ENCODE measurements at places on chromosomes 1 and 21. TPM values are rescaled to one million over a fixed set of nuclear protein-coding genes. Genes with fewer than 3 reads are reported as not detected.

The MARK1 gene
- total RNA-seq: 13.6 TPM

The COL24A1 gene
- 2.1 TPM for total RNA-seq

GRCh38 chr1:17167041-17167785 lies 37.7 kb upstream of the PADI1 start:
- DNase-seq: peak; percentile 41
- no peak overlapping the region for H3K27ac ChIP-seq
- H3K36me3 ChIP-seq: no peaks in the 10 kb centered on the region
- H3K4me3 ChIP-seq: no peak overlapping the region
- H3K4me1 ChIP-seq: no peaks in the 10 kb centered on the region

- peaks cover 5% of the 10 kb centered on the region for H3K27me3 ChIP-seq
- H3K4me3 ChIP-seq: no peak overlapping the region
- no peaks in the 10 kb centered on the region for H3K4me1 ChIP-seq
- H3K36me3 ChIP-seq: no peaks in the 10 kb centered on the region
Measured at GRCh38 chr1:228197555-228198147, 10.2 kb upstream of the OBSCN start.

DNA sequence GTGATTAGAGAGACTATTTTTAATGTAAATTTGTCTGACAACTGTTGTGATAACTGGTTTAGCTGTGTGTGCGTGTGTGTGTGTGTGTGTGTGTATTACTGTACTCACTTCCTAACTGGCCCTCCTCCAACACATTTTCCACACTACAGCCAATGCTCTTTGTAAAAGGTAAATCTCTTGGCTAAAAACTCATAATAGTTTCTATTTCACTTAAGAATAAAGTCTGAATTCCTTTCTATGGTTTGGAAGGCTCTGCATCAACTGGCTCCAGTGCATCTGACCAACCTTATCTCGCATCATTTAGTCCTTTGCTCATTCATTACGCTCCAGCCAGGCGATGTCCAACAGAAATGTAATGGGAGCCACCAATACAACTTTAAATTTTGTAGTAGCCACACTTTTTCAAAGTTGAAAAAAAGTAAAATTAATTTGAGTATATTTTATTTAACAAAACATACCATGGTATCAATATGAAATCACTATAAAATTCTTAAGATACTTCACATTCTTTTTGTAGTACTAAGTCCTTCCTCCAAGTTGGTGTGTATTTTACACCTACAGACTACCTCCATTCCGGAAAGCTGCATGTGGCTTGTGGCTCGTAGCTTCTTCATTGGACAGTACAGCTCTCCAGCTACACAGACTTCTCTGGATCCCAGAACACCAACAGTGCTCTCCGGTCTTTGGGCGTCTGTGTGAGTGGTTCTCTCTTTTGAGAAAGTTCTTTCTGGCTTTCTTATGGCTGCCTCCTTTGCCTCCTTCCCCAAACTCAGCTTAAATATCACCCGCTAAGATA lies 68.9 kb downstream of the NRIP1 start:
- no peaks in the 10 kb centered on the region for H3K27me3 ChIP-seq
- H3K36me3 ChIP-seq: no peaks in the 10 kb centered on the region
- H3K4me3 ChIP-seq: no peak overlapping the region
- peaks cover 10% of the 10 kb centered on the region for H3K4me1 ChIP-seq

The TM2D1 gene
- 47.5 TPM for total RNA-seq

DNA sequence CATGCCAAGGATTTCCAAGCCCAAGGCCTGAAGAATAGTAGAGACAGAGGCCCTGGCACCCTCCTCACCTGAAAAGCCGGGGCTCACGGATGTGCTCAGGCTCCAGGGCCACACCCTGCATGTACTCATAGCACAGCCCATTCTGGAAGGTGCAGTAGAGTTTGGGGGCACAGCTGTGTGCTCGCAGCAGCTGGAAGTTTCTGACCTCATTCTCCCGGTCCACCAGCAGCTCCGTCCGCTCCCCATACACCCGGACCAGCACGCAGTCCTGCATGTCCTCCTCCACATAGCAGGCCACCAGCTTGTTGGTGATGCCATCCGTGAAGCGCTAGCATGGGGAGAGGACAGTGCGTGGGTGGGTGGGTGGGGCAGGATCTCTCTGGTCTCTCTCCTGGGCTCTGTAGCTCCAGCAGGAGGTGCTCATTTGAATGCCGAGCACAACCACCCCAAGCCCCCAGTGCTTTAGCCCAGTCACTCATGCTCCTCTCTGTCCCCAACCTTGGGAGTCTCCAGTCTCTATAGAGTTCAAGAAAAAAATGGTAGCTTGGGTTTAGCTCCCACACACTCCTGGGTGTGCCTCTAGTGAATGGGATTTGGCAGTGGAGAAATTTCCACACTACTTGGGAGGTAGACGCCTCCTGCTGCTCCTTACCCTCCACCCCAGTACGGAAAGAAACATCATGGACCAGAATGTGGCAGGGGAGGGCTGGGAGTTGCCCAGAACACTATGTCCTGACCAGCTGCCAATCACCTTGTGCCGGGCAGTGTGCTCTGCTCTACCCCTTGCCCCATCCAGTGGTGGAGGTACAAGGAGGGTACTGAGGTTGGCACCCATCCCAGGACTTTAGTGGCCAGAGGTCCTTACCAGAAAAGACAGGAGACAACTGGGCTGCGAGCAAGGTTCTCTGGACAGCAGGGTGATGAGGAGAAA lies 1.9 kb downstream of the ETNK2 start:
- H3K27me3 ChIP-seq: peaks cover 19% of the 10 kb centered on the region
- H3K36me3 ChIP-seq: no peaks in the 10 kb centered on the region
- H3K27ac ChIP-seq: no peak overlapping the region

DNA sequence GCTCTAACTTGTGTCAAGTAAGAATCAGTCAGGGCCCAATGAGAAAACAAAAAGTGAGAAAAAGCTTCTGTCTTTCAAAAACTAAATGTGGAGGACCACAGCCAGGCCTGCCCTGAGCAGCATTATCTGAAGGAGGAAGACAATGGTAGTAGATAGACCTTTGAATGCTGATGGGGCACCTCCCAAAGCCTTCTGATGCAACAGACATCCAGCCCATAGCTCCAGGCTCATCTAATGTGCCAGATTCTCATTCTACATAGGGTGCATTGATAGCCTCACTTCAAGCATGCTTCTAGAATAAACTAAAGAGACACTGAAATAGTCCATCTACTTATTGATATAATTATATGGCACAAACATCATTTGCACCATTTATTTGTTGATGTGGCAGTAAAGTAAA lies 351.6 kb downstream of the HHIPL2 start:
- no peaks in the 10 kb centered on the region for H3K27me3 ChIP-seq
- H3K4me3 ChIP-seq: no peak overlapping the region
- no peaks in the 10 kb centered on the region for H3K36me3 ChIP-seq

The FCRLB gene
- total RNA-seq: not detected

DNA sequence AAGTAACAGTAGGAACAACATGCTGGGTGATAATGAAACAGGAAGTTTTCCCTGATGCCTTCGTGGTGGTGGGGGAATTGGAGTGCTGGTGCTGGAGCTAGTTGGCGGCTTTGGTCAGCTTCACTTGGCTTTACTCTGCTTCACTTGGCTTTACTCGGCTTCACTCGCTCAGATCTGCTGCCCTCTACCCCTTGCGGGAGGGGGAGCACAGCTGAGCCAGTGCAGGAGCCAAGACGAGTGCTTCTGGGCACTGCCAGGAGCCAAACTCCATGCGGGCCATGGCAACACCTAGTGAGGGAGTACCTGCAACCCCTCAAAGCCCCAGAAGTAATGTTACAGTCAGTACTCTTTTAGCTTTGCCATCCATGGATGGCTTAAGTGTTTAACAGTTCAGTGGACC lies 10.6 kb upstream of the PRKACB start:
- no peaks in the 10 kb centered on the region for H3K4me1 ChIP-seq
- no peak overlapping the region for H3K4me3 ChIP-seq
- H3K36me3 ChIP-seq: no peaks in the 10 kb centered on the region
- H3K27me3 ChIP-seq: no peaks in the 10 kb centered on the region
- no peak overlapping the region for H3K27ac ChIP-seq

- no peaks in the 10 kb centered on the region for H3K27me3 ChIP-seq
- no peaks in the 10 kb centered on the region for H3K36me3 ChIP-seq
- no peak overlapping the region for H3K27ac ChIP-seq
- H3K4me3 ChIP-seq: no peak overlapping the region
- DNase-seq: peak; percentile 46
Measured at GRCh38 chr1:204348722-204349121, 11.0 kb downstream of the PLEKHA6 start.

Measured in GM23338 (cell line).